ENCODE measurements at places on chromosomes 12 and 14.

DNA sequence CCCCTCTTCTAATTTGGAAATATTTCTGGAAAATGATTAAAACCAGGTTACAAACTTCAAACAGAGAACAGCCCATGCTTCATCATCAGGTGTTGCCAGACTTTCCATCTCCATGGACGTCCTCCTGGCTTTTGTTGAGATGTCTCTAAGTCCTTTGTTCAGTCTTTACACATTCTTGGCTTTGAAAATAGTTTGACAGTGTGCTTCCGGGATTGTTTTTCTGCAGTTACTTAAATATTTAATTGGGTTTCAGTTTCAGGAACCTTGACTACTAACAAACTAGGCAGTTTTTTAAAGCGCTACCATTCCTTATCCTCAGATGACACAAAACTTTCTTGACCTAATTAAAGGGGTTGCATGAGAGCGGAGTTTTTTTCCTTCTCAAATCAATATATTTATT is 47.8 kb downstream of the GOLGA5 start:
- no peak for DNase-seq

- no peak for DNase-seq
Observed at GRCh38 chr12:81759190-81760051, at the start of gene PPFIA2. Gene PPFIA2, minus strand, starts transcription at chr12:81759350.

GRCh38 chr12:49201595-49202295 is 12.9 kb upstream of the TUBA1A start:
- no peak for DNase-seq

DNA sequence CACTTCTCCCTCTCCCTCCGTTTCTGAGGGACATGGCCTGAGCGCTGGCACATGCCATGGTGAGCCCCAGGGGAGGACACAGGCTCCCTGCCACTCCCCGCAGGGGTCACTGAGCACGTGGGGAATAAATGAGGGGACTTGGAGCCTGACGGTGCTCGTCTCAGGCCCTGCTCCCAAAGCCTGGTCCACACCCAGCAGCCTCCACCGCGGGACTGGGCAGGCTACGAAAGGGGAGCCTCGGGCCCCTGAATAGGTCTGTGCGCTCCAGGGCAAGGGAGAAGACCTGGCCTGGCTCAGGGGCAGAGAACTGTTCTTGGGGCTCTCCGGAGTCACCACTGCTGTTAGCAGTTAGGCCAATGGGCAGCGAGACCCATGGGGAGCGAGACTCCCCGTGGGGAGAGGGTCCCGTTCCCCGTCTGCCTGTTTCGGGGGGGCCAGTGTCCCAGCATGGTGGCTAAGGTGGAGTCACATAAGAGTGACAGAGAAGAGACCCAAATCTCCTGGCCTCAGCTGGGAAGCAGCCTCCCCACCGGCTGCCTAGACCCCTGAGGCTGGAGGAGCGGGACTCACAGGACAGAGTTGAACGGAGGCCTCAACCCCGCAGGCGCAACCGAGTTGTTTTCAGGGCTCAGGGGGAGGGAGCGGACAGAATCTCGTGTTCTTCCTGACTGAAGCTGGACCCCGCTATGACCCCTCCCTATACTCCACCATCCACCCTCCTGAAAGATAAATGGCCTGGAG is 329.8 kb upstream of the SFSWAP start:
- no peak for DNase-seq

DNA sequence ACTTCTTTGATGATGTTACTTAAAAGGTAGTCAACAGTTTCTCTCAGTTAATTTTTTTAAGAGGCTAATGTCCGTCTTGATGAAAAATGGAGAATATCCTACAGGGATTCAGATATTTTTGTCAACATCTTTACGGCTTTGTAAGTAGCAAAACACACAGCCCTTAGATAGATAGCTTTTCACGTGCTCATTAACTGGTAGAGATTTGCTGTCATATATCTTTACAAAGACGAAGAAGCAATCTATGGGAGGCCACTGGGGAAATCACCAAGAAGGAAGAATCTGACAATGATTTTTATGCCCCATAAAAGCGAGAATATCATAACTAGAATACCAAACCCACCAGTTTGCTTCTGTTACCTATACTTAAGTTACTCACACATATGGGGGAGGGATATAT is 121.2 kb downstream of the SLC2A13 start:
- DNase-seq: no peak
